ENCODE measurements at places on chromosomes 4 and X.

DNA sequence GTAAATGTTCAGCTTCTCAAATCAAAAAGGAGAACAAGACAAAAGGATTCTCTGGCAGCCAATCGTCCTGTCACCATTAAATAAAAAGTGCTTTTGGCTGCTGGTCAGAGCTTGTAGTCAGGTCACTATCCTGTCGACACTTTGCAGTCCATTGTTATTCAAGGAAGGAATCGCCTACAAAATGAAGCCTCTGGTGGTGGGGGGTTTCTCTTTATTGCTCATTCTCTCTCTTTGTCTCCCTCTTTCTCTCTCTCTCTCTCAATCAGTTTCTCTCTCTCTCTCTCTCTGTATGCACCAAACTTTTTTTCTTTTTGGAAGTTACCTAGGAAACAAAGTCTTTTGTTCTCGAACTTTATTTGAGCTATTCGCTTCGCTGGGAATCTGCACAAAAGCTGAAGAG is 17.6 kb upstream of the SCML1 start:
- no peak overlapping the region for H3K4me3 ChIP-seq
- H3K27me3 ChIP-seq, result no peaks in the 10 kb centered on the region
- DNase-seq, result no peak
- H3K4me1 ChIP-seq, result no peaks in the 10 kb centered on the region
- no peak overlapping the region for H3K27ac ChIP-seq

DNA sequence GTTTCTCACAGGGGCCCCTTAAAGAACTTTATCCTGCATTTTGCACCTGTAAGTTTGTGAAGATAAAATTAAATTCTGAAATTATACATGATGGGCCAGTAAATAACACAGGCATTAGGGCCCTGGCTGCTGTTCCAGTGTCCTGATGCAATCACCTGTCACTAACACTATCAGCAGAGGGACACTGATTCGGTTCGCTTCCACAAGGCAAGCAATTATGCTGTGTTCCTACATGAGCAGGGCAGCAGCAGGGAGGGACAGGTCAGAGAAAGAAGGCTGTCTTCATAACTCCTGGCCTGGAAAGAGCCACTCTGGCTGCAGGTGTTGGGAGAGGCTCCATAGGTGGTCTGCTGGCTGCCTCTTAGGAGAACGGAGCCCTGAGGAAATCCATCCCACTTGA is 487.3 kb downstream of the MID1IP1 start:
- no peaks in the 10 kb centered on the region for H3K4me1 ChIP-seq
- no peak overlapping the region for H3K4me3 ChIP-seq
- no peaks in the 10 kb centered on the region for H3K27me3 ChIP-seq
- H3K27ac ChIP-seq, result no peak overlapping the region

DNA sequence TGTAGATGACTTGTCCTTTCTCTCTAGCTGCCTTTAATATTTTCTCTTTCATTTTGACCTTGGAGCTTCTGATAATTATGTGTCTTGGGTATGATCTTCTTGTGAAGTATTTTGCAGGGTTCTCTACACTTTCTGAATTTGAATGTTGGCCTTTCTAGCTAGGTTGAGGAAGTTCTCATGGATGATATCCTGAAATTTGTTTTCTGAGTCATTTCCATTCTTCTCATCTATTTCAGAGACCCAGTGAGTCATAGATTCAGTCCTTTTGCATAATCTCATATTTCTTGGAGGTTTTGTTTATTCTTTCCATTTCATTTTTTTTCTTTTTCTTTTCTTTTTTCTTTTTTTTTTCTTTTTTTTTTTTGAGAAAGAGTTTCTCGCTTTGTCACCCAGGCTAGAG is 585.7 kb upstream of the PABPC4L start:
- H3K36me3 ChIP-seq, result no peaks in the 10 kb centered on the region
- H3K4me3 ChIP-seq, result no peak overlapping the region
- DNase-seq, result no peak
- H3K27me3 ChIP-seq, result no peaks in the 10 kb centered on the region
- no peak overlapping the region for H3K27ac ChIP-seq
- no peaks in the 10 kb centered on the region for H3K4me1 ChIP-seq

DNA sequence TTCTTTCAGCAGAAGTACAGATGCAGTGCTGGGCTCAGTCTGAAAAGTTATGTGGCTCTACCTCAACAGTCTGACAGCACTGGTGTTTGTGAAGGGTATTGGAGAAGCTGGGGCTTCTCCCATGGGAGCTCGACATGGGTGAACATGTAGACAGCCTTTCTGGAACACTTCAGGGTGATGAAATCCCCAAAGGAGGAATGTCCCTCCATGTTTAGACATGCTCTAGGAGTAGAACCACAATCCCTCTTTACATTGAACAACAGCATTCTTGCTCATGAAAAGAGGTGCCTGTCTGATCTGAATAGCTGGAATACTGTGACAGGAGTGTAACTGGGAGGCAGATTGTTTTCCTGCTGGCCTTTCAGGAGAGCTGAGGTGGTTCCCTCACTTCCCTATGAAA is 53.8 kb upstream of the NAP1L2 start:
- H3K4me1 ChIP-seq, result no peaks in the 10 kb centered on the region
- no peak for DNase-seq
- H3K4me3 ChIP-seq, result no peak overlapping the region
- no peaks in the 10 kb centered on the region for H3K36me3 ChIP-seq
- H3K27me3 ChIP-seq, result no peaks in the 10 kb centered on the region
- no peak overlapping the region for H3K27ac ChIP-seq

DNA sequence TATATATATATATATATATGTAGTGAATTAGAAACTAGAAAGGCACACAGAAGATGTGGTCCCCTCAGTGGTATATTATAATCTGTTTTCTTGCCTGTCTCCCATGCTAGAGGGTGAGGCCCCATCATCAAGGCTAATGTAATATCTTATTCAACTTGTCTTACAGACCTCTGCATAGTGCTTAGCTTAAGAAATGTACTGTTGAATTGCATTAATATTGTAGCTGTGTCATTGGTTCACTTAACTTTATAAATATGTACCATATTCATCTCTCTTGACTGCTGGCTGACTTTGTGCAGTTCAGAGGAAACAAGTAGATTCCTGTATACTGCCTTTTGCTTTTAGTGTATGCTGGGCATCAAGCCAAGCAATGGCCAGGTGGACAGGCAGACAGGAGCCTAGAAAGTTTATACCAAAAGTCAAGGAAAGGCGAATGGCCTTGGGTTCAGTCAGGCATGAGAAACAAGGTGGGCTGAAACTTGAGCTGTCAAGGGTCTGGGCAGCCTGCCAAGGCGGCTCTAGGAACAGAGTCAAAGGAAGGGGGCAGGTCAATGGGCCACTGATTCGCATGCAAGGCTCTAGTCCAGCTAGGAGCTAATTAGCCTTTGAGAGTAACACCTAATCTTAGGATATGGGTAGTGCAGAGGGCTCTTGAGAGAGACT is 78.8 kb upstream of the LEF1 start:
- no peak overlapping the region for H3K4me3 ChIP-seq
- DNase-seq, result no peak
- no peaks in the 10 kb centered on the region for H3K36me3 ChIP-seq
- no peaks in the 10 kb centered on the region for H3K27me3 ChIP-seq
- H3K4me1 ChIP-seq, result no peaks in the 10 kb centered on the region

DNA sequence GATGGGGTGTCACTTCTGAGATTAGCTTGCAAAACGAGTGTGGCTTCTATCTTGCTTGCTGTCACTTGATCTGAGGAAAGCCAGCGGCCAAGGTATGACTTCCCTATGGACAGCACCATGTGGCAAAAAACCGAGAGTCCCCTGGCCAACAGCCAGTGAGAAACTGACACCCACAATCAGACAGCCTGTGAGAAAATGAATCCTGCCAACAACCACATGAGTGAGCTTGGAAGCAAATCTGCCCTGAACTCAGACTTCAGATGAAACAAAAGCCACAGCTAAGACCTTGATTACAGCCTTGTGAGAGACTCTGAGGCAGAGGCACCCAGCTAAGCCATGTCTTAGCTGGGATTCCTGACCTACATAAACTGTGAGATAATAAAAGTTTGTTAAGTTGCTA is 45.5 kb downstream of the PPP1R2C start:
- peaks cover 8% of the 10 kb centered on the region for H3K4me1 ChIP-seq
- no peak for DNase-seq
- H3K27ac ChIP-seq, result no peak overlapping the region

- H3K36me3 ChIP-seq, result no peaks in the 10 kb centered on the region
- H3K4me3 ChIP-seq, result no peak overlapping the region
- H3K27ac ChIP-seq, result no peak overlapping the region
- no peaks in the 10 kb centered on the region for H3K4me1 ChIP-seq
- DNase-seq, result no peak
Measured at GRCh38 chrX:67582436-67582835, 38.6 kb downstream of the AR start.

DNA sequence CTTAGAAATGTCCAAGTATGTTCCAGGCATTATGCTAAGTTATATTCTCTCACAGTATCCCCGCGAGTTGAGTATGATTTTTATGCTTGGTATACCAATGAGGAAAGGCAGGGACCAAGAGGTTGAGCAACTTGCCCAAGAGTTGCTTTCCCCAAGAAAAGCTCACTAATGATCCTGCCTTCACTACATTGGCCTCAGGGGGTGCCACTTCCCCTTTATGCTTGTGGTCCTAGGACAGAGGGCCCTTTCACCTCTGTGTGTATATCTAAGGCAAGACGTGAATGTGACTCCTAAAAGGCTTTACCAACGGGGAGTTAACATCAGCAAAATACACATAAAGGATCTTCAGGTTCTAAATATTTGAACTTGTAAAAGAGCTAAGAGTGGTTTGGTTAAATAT is 164.4 kb upstream of the CPEB2 start:
- no peak for DNase-seq
- H3K27ac ChIP-seq, result no peak overlapping the region
- no peaks in the 10 kb centered on the region for H3K27me3 ChIP-seq
- no peak overlapping the region for H3K4me3 ChIP-seq
- no peaks in the 10 kb centered on the region for H3K36me3 ChIP-seq

DNA sequence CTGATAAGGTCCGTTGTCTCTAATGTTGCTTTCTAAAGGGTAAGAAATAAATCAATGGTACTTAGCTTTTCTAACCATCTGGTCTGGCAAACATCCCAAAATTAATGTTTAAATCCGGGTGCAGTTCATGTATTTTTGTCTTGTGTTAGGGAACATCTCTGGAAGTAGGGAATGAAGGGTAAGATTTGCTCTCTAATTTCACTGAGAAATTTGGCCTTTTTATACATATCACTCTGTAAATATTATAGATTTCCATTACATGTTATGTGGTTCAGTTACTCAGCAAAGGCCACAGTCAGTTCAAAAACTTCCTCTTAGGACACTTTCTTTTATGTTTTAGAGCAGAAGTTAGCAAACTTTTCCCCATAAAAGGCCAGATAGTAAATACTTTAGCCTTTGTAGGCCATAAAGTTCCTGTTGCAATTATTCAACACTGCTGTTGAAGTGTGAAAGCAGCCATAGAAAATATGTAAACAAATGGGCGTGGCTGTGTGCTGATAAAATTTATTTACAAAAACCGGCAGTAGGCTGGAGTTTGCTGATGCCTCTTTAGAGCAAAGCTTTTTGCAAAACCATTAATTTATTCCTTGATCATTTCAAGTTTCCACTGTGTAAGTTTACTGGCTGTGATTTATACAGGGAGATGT is 218.1 kb downstream of the ANTXR2 start:
- H3K4me1 ChIP-seq, result no peaks in the 10 kb centered on the region
- no peak for DNase-seq
- no peak overlapping the region for H3K27ac ChIP-seq
- H3K27me3 ChIP-seq, result no peaks in the 10 kb centered on the region
- H3K4me3 ChIP-seq, result no peak overlapping the region

- H3K27me3 ChIP-seq, result no peaks in the 10 kb centered on the region
- peak overlapping the region; percentile 44 for H3K27ac ChIP-seq
- H3K36me3 ChIP-seq, result no peaks in the 10 kb centered on the region
- no peak overlapping the region for H3K4me3 ChIP-seq
- H3K4me1 ChIP-seq, result peaks cover 4% of the 10 kb centered on the region
Measured at GRCh38 chr4:124433500-124433899, 279.0 kb downstream of the ANKRD50 start.

- no peak overlapping the region for H3K27ac ChIP-seq
- H3K36me3 ChIP-seq, result no peaks in the 10 kb centered on the region
- H3K4me1 ChIP-seq, result peaks cover 23% of the 10 kb centered on the region
- H3K27me3 ChIP-seq, result no peaks in the 10 kb centered on the region
Measured at GRCh38 chr4:75742451-75742850, 18.1 kb downstream of the USO1 start.

DNA sequence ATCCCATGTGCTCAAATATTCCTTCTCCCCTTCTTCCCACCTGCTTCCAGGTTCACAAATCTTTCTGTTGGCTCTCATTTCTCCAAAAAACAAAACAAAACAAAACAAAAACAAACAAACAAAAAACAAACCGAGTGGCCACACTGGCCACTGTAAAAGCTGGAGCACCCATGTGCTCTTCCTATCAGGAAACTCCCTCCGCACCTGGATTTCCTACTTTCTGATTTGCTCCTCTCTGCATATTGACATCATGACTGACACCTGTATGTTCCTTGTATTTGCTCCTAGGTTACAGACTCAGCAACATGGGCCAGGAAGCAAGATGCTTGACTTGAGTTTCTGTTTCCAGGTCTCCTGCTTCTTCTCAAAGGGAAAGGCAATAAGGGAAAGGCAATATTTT is 258.8 kb downstream of the GPC3 start:
- no peaks in the 10 kb centered on the region for H3K27me3 ChIP-seq
- no peaks in the 10 kb centered on the region for H3K4me1 ChIP-seq
- H3K4me3 ChIP-seq, result no peak overlapping the region
- H3K27ac ChIP-seq, result no peak overlapping the region

- H3K36me3 ChIP-seq, result no peaks in the 10 kb centered on the region
- H3K27ac ChIP-seq, result no peak overlapping the region
- H3K4me1 ChIP-seq, result no peaks in the 10 kb centered on the region
- no peak overlapping the region for H3K4me3 ChIP-seq
Measured at GRCh38 chrX:81489987-81490386, 288.1 kb downstream of the SH3BGRL start.

Measured in thoracic aorta (tissue), 2 donors.